ENCODE measurements at places on chromosomes 2 and 18.

- no peak for DNase-seq
These were observed 43.7 kb downstream of the MYO3B start for GRCh38 chr2:170221317-170222288.

DNA sequence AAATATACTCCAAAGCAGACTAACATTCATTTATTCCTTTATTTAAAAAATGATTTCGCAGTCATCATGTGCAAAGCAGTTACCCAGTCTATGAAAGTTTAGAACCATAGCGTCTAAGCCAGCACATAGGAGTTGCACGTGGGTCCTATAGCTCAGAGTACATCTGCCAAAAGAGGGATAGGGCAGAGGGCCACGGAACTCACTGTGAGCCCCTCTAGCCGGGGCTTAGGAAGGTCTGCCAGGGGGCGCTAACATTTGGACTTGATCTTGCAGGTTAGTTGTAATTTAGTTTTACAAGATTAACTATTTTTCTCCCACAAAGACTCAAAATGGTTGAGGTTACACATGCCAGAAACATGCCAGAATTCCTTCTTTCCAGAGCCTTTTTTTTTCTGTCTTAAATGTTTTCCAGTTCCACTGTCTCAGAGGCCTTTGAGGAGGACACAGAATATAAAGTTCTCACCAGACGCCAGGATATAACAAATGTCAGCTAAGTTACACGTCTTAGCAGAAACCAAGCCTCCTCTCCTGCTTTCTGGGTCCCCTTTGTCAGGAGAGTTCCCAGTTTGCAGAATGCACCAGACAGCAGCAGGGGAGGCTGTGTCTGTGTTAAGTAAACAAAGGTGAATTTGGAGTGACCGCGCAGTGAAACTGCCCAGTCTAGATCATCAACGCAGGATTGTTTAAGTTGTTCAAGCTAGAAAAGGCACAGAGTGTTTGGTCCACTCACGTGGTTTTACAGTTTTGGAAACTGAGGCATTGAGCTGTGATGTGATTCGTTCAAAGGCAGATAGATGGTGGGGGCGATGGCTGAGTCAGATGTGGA lies 292.0 kb downstream of the PRKCE start:
- DNase-seq, result no peak

DNA sequence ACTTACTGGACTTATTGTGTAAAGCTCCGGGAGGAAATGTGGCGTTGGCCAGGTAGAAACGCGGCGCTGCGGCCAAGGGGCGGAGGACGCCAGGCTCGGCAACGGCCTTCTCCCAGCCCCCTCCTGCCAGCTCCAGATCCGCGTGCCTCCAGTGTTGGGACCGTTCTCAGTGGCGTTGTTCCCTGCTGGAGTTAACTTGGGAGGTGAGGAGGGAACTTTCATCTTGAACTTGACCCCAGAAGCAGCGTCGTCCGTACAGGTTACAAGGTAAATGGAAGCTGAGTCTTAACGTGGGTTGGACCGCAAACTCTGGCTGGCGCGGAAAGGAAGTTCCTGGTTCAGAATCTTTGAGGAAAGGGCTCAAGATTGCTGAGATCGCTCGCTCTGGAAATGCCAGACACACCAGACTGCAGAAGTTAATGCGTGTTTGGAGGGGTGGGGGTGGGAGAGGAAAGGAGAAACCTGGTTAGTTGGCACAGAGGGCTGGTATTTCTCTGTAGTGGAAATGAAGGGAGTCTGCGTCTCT lies 1.3 kb downstream of the TANC1 start:
- DNase-seq, result no peak

GRCh38 chr2:241900251-241901017 lies 30.9 kb downstream of the RTP5 start:
- DNase-seq, result no peak

GRCh38 chr18:32753656-32754260 lies 19.1 kb downstream of the KLHL14 start:
- DNase-seq, result no peak
